ENCODE measurements at places on chromosomes 16 and 17.

DNA sequence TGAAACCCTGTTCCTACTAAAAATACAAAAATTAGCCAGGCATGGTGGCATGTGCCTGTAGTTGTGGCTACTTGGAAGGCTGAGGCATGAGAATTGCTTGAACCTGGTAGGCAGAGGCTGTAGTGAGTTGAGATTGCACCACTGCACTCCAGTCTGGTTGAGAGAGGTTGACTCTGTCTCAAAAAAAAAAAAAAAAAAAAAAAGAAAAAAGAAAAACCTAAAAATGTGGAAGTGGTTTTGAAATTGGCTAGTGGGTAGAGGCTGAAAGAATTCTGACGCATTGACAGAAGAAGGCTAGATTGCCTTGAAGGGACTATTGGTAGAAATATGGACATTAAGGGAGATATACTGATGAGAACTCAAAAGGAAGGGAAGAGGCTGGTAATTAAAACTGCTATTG, 33.6 kb upstream of the CPPED1 start:
- DNase-seq, result no peak

- no peak for DNase-seq
Observed at GRCh38 chr17:76427501-76428231, 25.3 kb downstream of the UBE2O start.

GRCh38 chr16:17470182-17470907, 415 bp downstream of the XYLT1 start:
- no peak for DNase-seq

DNA sequence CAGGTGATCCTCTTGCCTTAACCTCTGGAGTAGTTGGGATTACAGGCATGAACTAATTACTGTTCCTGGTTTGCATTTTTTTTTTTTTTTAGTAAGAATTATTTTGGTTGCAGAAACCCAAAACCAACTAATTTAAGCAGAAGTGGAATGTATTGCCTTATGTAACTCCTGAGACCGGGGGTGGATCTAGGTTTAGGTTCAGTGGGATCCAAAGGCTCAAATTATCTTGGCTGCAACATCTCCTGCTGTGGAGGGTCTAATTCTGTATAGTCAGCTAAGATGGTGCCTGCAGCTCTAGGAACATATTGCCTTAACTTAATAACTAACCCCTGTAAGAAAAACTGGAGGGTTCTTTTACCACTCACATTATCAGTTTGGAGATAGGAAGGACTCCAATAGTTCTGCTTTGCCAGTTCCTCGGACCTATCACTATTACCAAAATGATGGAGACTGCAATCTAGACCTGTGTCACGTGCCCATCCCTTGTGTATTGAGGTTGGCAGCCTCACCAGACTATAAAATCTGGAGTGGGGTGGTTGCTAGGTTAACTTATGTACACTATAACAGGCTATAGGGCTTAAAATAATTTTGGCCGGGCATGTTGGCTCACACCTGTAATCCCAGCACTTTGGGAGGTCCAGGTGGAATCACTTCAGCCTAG, 8.5 kb downstream of the SNTB2 start:
- no peak for DNase-seq

GRCh38 chr17:53629188-53629587, 193.5 kb upstream of the KIF2B start:
- no peak for DNase-seq

GRCh38 chr16:73750639-73751038, 546.0 kb upstream of the PSMD7 start:
- no peak for DNase-seq

GRCh38 chr17:67862614-67863217, 37.4 kb downstream of the BPTF start:
- no peak for DNase-seq

All from stimulated activated CD4-positive, alpha-beta T cell treated with anti-CD3 and anti-CD28 coated beads, Interleukin-4, amount 100 ng/mL, for 4 hours (primary cell).